ENCODE measurements at places on chromosomes 13 and 19.

DNA sequence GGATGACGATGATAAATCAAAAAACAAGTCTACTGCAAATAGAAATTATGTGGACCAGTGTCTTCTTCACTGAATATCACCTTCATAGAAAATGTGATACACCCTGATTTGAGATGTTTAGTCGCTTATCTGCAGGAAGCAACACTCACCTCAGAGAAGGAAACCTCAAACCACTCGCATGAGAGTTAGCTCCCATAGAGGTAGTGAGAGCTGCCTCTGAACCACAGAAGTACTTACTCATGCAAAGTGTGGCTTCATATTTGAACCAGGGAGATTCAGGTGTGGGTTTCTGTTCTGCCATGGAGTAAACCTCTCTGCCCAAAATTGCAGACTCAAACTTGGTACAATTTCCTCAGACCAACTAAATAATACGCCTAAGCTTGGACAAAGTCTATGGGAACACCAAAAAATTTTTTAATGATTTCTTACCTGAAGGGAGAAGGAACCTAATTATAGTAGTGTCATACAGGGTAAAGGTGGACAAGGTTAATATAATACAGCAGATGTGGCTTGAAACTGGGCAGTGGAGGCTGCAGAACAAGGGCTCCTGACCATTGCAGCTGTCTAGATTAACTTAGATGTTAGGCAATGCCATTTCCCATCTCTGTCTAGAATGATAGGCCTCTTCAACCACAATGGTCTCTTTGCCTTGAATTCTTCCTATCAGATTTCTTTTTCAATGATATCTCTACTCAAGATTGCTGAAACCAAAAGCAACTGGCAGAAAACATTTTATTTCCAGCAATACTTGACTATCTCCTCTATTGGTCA, 29.6 kb upstream of the RCBTB2 start:
- DNase-seq, result peak; percentile 31

GRCh38 chr13:48511621-48512230, 21.2 kb downstream of the RCBTB2 start:
- DNase-seq, result no peak

- peak; percentile 51 for DNase-seq
Observed at GRCh38 chr19:5949792-5950305, 28.1 kb downstream of the RANBP3 start.

DNA sequence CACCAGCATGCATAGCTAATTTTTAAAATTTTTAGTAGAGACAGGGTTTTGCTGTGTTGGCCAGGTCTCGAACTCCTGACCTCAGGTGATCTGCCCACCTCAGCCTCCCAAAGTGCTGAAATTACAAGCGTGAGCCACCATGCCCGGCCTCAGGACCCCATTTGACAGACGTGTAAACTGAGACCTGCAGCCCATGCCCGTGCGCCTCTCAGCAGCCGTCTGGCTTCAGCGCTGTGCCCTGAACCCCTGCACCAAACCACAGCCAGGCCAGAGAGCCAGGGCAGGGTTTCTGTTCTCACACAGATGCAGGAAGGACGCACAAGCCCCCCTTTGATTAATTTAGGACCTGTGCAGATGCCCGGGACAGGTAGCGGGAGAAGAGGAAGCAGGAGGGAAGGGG, 7.3 kb upstream of the FFAR1 start:
- no peak for DNase-seq

DNA sequence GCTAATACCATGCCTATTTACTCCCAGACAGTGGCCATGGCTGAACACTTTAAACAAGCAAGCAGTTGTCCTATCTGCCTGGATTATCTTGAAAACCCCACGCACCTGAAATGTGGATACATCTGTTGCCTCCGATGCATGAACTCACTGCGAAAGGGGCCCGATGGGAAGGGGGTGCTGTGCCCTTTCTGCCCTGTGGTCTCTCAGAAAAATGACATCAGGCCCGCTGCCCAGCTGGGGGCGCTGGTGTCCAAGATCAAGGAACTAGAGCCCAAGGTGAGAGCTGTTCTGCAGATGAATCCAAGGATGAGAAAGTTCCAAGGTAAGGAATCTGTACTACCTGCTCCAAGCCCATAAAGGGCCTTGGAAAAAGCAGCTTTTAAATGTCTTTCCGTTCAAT, 8.6 kb downstream of the RFPL4AL1 start:
- no peak for DNase-seq

GRCh38 chr19:14517840-14518505, at the start of gene DNAJB1:
Gene DNAJB1 (minus strand): TSS chr19:14518397. CDS start chr19:14518349, 48 bp downstream.
- peak; percentile 77 for DNase-seq

GRCh38 chr13:110394371-110394841, 87.3 kb downstream of the COL4A2 start:
- no peak for DNase-seq

DNA sequence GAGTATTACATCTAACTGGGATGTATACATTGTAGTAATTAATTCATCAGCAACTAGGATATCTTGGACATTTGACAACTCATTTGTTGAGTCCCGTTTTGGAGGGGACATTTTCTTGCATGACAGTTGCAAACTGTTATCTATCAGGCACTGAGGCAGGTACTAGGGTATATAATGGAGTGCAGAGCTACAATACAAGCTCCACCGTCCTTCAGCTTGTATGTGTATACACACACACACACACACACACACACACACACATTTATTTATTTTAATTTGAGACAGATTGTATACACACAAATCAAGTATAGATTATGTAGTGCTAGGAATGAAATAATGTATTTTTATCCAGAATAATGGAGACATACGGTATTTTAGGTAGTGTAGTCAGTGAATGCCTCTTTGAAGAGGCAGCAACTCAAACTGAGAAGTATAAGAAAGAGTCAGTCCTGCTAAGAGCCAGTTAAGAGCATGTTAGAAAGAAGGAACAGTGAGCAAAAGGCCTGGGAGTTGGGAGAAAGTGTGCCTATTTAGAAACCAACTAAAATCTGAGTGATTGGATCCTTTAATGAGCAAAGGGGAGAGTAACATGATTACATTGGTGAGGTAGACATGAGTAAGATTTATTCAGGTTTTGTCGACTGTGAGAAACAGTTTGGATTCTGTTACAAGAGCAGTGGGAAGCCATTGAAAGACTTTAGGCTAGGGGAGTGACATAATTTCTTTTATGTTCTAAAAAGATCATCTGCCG, 74.5 kb downstream of the NBEA start:
- no peak for DNase-seq

DNA sequence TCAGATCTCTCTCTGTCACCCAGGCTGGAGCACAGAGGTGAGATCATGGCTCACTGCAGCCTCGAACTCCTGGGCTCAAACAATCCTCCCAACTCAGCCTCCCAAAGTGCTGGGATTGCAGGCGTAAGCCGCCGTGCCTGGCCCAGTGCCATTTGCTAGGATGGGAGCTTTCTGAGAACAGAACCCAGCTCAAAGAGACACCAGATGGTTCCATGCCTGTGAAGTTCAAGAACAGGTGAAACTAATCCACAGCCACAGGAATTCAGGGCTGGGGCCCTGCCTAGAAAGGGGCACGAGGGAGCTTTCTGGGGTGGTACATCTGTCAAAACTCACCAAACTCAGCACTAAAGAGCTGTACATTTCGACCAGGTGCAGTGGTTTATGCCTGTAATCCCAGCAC, 4.2 kb downstream of the SLC7A9 start:
- DNase-seq, result no peak

GRCh38 chr13:46913757-46914156, 16.9 kb upstream of the HTR2A start:
- DNase-seq, result no peak

- no peak for DNase-seq
Observed at GRCh38 chr13:27966641-27967202, 2.4 kb downstream of the CDX2 start.

DNA sequence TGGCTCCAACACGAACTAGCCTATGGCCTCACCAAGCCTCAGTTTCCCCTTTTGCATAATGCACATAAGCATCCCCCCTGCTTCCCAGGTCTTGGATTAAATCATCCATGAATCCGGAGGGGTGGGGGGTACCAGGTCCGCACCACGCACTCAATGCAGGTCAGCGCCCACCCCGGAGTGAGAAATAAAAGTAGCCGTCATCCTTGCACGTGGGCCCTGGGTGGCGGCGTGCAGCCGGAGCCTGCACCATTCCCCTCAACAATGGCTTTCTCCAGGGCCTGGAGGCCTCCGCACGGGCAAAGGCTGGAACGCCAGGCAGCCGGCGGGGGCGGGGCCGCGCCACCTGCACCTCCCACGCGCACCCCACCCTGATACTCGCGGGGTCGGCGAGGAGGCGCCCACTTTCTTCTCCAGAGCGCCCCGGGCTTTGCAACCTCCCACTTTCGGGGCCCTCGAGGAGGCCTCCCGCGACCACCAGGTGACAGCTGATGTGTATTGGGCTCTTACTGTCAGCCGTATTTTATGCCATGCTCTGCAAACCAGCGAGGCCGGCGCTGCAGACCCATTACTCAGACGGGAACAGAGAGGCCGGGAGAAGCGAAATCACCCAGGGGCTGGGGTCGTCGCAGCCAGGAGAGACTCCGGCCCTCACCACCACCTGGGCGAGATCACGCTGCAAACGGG, 767 bp upstream of the GADD45B start:
- peak; percentile 81 for DNase-seq

- no peak for DNase-seq
Observed at GRCh38 chr13:35139591-35139990, 197.5 kb downstream of the NBEA start.

- DNase-seq, result no peak
Observed at GRCh38 chr13:45120967-45121831, 889 bp downstream of the GTF2F2 start.

GRCh38 chr19:3899531-3900294, 19.2 kb downstream of the ATCAY start:
- DNase-seq, result no peak

DNA sequence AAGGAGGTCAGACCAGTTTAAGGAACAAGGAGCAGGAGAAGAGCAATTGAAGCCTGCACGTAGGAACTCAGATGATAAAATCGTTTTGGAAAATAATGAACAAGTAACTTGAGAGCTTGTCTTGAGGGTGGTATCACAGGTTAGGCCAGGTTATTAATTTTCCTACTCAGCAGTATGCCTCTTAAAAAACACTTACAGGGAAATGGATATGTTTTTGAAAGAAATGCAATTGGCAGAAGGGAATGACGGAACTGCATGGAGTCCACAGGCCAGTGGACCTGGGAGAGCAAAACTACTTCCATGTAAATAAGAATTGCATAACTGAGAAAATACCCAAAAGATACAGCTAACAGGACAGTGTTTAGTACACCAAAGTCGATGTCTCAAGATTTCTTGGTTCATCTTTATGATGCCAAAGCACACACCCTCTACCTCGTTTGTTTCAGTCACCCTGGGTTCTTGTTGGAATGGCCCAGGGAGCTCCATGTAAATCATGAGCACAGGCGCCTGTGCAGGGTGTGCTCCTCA, 35.2 kb downstream of the MBNL2 start:
- DNase-seq, result no peak

- no peak for DNase-seq
Observed at GRCh38 chr19:17389957-17390664, 3.9 kb downstream of the CCDC194 start.

GRCh38 chr19:46189971-46190888, 39.3 kb upstream of the IGFL1 start:
- DNase-seq, result no peak

DNA sequence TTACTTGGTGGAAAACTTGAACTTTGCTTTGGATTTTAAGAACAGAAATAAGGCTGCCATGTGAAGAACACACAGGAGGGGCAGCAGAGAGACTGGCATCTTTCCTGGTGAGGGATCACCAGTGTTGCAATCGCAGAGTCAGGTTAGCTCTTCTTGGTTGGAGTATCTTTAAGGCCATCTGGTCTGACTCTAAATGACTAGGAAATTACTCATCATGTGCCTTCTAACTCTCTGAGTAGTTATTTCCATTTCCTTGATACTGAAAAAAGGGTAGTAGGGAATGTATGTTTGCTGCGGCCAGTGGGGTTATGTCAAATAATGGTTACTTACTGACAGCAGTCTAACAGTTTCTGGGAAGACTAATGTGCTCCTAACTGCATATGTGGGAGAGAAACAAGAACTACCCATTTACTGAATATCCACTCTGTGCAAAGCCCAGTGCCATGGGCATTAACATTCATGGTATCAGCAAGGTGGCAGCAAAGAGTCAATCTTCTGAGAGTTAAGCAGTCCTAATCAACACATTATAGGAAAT, 122.1 kb downstream of the COG6 start:
- DNase-seq, result peak; percentile 58

DNA sequence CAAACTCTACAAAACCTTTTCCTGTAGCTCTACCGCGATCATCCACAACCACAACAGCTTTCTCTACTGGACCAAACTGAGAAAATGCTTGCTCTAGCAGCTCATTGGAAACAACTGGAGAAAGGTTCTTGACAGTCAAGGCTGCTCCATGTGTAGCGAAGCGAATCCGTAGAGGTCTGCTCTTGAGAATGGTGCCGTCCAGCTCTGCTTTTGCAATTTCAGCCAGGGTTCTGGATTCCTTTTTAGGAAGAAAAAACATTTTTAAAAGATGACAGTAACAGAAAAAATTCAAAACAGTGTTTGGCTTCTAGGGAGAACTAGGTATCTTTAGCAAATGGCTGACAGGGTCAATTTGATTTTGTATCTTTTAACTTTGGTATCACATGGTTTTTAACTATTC, 10.4 kb downstream of the PSPC1 start:
- DNase-seq, result no peak

DNA sequence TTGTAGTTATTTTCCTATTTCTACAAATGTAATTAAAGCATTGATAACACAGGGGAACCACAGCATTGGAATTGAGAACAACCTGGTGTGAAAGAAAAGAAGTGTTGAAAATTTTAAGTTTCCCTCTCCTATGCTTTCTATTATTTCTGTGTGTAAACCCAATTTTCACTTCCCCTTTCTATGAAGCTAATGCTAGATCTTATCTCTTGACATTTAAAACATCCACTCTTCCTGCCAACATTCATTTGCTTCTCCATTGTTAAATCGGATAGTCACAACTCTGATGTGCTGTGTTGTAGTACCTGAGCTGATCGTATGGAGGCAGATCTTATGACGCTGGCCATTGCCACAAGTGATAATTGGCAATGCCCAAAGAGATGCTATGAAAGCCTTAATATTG, 203.0 kb downstream of the ITGBL1 start:
- no peak for DNase-seq

GRCh38 chr13:41562083-41562482, 104.7 kb downstream of the RGCC start:
- DNase-seq, result no peak

GRCh38 chr19:47096100-47096704, 17.4 kb downstream of the ZC3H4 start:
- DNase-seq, result no peak

Data from activated CD4-positive, alpha-beta T cell treated with anti-CD3 and anti-CD28 coated beads, Interleukin-2, amount 50 U/mL, for 48 hours (primary cell).